ENCODE measurements at places on chromosomes 5 and 9. TPM values are rescaled to one million over a fixed set of nuclear protein-coding genes. Genes with fewer than 3 reads are reported as not detected.
A peak's percentile ranks its signal among the peaks of the same experiment; 100 is the strongest.

RNF180 gene
- 25.6 TPM for total RNA-seq

LCN12 gene
- total RNA-seq = 11.5 TPM

IL17B gene
- 4.7 TPM for total RNA-seq

CORO2A gene
- total RNA-seq = 46.3 TPM

GRCh38 chr5:33994845-33995244 lies 10.4 kb upstream of the SLC45A2 start:
- DNase-seq = no peak

- no peak for DNase-seq
Measured at GRCh38 chr5:6202968-6203365, 175.4 kb downstream of the MED10 start.

- no peak for DNase-seq
Measured at GRCh38 chr9:37150415-37150814, 30.0 kb downstream of the ZCCHC7 start.

GRCh38 chr5:54462281-54462680 lies 6.8 kb downstream of the HSPB3 start:
- DNase-seq = peak; percentile 23

- no peak for DNase-seq
Measured at GRCh38 chr9:18002718-18003438, 424.0 kb downstream of the SH3GL2 start.

- DNase-seq = no peak
Measured at GRCh38 chr9:78582821-78583220, 285.9 kb downstream of the PSAT1 start.

DNA sequence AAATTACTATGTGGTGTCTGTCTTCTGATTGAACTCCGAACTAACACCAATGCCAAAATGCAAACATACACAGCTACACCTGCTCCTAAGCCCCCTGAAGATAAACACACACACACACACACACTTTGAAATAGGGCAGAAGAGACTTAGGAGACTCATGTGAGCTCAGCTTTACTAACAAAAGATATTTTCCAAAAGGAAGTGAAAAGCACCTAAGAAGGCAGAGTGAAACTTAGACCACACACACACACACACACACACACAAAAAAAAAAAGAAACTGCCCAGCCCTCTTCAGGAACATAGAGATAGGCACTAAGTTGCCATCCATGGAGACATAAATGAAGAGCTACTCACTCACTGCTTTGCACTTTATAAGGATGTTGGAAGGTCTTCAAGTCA lies 45.2 kb upstream of the APC start:
- no peak for DNase-seq

- no peak for DNase-seq
Measured at GRCh38 chr9:124149992-124150391, 107.8 kb upstream of the NEK6 start.
